ENCODE measurements at places on chromosomes 1 and 21. TPM values are rescaled to one million over a fixed set of nuclear protein-coding genes. Genes with fewer than 3 reads are reported as not detected.

DNA sequence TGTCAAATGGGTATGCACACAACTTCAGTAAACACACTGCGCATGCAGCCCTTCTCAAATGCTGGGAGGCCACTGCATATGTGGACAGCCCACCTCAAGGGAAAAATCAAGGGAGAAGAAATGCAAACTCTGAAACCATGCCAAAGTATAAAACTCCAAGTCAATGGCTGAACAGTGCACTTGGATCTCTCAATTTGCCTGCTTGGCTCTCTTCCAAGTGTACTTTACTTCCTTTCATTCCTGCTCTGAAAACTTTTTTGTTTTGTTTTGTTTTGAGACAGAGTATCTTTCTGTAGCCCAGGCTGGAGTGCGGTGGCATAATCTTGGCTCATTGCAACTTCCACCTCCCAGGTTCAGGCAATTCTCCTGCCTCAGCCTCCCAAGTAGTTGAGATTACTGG is 18.8 kb upstream of the COP1 start:
- H3K4me1 ChIP-seq = no peaks in the 10 kb centered on the region
- H3K36me3 ChIP-seq = no peaks in the 10 kb centered on the region
- H3K27ac ChIP-seq = no peak overlapping the region
- no peak overlapping the region for H3K4me3 ChIP-seq

DNA sequence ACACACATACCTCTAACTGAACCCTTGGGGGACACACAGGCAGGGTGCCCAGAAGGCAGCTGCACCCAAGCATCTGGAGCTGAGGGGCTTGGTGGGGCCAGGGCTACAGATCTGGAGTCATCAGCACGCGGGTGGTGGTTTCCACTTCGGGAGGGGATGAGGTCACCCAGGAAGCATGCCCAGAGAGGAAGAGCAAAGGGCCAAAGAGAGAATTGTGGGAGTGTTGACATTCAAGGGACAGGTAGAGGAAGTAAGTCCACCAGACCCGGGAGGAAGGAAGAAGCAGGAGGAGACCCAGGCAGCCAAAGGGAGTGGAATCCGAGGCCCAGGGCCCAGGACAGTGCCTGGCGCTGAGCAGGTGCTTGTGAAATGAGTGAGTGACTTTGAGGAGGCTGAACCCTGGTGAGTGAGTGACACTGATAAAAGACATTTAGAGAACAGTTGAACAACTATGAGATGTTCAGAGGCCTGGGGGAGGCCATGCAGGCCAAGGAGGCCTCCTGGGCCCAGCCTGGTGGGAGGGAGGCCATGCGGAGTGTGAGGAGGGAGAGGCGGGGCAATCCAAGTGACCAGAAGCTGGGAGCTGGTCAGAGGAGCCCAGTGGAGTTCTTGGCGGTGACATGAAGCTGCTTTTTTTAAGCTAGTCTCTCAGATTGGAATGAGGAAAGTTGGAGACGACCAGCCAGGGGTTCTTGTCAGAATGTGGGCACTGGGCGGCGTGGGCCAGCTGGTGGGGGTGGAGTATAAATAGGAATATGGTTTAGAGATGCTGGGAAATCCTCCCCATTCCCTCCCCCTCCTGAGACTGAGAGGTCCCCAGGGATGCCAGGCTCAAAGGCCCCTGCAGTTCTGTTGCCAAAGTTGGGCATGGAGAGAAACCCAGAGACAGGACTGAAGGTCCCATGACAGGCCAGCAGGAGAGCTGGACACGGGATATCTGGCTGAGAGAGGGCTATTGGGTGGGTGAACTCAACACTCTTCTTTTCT is 7.9 kb downstream of the CDK18 start:
- H3K4me1 ChIP-seq = no peaks in the 10 kb centered on the region
- H3K36me3 ChIP-seq = no peaks in the 10 kb centered on the region
- no peak overlapping the region for H3K4me3 ChIP-seq
- no peak overlapping the region for H3K27ac ChIP-seq

DNA sequence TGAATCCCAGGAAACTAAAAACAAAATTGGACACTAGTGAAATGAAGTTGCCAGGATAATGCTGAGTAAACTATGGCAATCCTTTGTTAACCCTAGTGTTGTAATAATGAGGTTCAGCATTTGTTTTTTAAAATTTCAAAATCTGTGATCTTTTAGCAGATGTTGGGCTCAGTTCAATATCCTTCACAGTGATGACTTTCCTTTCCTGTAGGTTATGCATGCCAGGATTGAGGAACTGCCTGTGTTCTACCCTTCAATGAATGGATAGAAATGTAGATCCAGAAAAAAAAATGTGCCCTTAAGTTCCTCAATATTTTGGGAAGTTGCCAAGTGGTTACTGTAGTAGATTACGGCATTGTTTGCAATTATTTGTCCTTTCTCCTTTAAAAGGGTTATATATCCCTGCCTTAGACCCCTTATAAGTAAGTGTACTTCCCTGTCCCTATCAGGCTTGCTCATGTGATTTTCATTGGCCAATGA is 35.5 kb upstream of the IRF2BP2 start:
- no peaks in the 10 kb centered on the region for H3K36me3 ChIP-seq
- no peak overlapping the region for H3K27ac ChIP-seq
- no peak for DNase-seq
- H3K27me3 ChIP-seq = no peaks in the 10 kb centered on the region

- no peak for DNase-seq
- H3K4me3 ChIP-seq = no peak overlapping the region
- no peaks in the 10 kb centered on the region for H3K27me3 ChIP-seq
- peaks cover 3% of the 10 kb centered on the region for H3K4me1 ChIP-seq
- no peak overlapping the region for H3K27ac ChIP-seq
Observed at GRCh38 chr21:33348706-33349105, 23.9 kb downstream of the IFNAR1 start.

DNA sequence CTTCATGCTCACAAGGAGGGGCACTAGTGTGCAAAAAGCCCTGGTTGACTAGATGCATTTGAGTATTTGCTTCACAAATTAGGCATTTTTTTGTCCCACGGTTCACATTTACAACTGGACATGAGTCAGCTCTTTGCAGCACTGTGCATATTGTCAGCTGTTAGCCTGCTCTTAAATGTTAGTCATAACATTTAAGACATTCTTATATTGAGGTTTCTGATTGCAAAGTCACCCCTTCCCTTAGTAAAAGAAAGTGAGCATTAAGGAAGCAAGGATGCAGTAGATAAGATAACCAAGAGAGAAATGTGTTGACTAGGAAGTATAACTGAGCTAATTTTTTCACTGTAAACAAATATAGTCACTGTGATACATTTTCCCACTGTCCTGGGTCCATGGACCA is 132.6 kb upstream of the CTTNBP2NL start:
- no peaks in the 10 kb centered on the region for H3K27me3 ChIP-seq
- H3K4me3 ChIP-seq = no peak overlapping the region
- DNase-seq = no peak
- no peaks in the 10 kb centered on the region for H3K36me3 ChIP-seq
- no peaks in the 10 kb centered on the region for H3K4me1 ChIP-seq
- H3K27ac ChIP-seq = no peak overlapping the region

DNA sequence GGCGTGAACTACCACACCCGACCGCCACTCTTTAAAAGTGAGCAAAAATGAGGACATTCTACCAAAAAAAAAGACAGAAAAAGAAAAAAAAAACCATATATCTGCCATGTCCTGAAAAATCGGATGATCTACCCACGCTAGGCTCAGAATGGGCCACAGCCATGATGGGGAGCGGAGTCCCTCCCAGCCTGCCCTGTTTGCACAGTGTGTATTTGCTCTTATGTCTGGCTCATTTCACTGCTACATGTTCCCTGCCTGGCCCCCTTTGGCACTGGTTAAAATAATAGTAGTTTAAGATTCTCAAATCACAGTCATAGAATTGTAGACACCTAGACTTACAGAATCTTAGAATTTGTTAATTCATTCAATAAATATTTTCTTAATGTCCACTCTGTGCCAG is 121.9 kb downstream of the PTPRU start:
- peaks cover 28% of the 10 kb centered on the region for H3K27me3 ChIP-seq
- H3K27ac ChIP-seq = no peak overlapping the region
- H3K4me3 ChIP-seq = no peak overlapping the region

DNA sequence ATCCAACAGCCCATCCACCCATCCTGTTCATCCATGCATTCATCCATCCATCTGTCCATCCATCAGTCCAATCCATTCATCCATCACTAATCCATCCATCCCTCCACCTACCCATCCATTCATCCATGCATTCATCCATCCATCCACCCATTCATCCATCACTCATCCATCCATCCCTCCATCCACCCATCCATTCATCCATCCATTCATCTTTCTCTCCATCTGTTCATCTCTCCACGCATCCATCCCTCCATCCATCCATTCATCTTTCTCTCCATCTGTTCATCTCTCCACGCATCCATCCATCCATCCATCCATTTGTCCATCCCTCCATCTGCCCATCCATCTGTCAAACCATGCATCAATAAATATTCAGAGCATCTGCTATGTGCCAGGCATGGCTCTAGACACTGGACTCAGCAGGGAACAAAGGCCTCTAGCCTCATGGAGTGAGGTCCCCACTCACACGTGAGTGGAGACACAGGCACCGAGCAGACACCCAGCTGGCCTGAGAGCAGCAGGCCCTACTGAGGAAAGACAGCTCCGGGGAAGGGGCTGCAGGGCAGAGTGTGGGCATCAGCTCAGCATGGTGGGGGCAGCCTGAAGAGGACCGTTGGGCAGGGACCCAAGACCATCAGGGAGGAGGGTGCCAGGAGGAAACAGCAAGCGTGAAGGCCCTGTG is 9.6 kb downstream of the KRTAP10-1 start:
- H3K4me3 ChIP-seq = no peak overlapping the region
- DNase-seq = no peak
- H3K27me3 ChIP-seq = no peaks in the 10 kb centered on the region
- no peaks in the 10 kb centered on the region for H3K36me3 ChIP-seq

DNA sequence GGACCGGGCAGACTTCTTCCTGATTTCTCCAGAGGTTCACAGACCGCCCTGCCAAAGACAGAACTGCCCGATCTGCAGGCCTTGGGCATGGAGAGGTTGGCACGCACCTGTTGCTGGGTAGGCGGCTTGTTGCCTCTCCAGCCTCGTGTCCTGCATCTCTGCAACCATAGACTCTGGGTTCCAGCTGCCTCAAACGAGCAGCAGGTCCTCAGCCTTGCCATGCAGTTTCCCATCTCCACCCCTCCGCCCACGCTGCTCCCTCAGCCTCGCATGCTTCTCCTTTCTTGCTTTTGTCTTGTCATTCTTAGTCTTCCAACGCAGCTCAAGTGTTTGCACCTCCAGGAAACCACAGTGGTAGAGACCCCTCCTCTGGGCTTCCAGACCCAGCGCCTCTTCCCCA is 126.2 kb downstream of the LACTBL1 start:
- H3K36me3 ChIP-seq = no peaks in the 10 kb centered on the region
- no peaks in the 10 kb centered on the region for H3K4me1 ChIP-seq
- peaks cover 25% of the 10 kb centered on the region for H3K27me3 ChIP-seq

CFAP141 gene
- total RNA-seq = not detected

AGMAT gene
- 13.9 TPM for total RNA-seq
